ENCODE measurements at places on chromosomes 1 and 21. TPM values are rescaled to one million over a fixed set of nuclear protein-coding genes. Genes with fewer than 3 reads are reported as not detected.

Gene DCDC2B
- polyA plus RNA-seq, result 1.9 TPM

Gene CYP4B1
- polyA plus RNA-seq, result 2.2 TPM

Gene CDC20
- polyA plus RNA-seq, result 47.4 TPM

Gene KRTAP27-1
- polyA plus RNA-seq, result not detected

Gene DYRK3
- 8.0 TPM for polyA plus RNA-seq

GRCh38 chr1:4149831-4150230 lies 249.8 kb upstream of the C1orf174 start:
- DNase-seq, result no peak

- DNase-seq, result peak; percentile 70
Observed at GRCh38 chr1:227887697-227888403, 59.9 kb downstream of the WNT9A start.

- no peak for DNase-seq
Observed at GRCh38 chr1:201143726-201144635, 10.3 kb downstream of the TMEM9 start.

GRCh38 chr21:32094804-32095203 lies 184.0 kb downstream of the MIS18A start:
- DNase-seq, result no peak
